CD8-positive, alpha-beta memory T cell (primary cell): ENCODE measurements at places on chromosomes 12 and 14.

- no peak for DNase-seq
These were observed 161.8 kb downstream of the KIF26A start for GRCh38 chr14:104299993-104300761.

DNA sequence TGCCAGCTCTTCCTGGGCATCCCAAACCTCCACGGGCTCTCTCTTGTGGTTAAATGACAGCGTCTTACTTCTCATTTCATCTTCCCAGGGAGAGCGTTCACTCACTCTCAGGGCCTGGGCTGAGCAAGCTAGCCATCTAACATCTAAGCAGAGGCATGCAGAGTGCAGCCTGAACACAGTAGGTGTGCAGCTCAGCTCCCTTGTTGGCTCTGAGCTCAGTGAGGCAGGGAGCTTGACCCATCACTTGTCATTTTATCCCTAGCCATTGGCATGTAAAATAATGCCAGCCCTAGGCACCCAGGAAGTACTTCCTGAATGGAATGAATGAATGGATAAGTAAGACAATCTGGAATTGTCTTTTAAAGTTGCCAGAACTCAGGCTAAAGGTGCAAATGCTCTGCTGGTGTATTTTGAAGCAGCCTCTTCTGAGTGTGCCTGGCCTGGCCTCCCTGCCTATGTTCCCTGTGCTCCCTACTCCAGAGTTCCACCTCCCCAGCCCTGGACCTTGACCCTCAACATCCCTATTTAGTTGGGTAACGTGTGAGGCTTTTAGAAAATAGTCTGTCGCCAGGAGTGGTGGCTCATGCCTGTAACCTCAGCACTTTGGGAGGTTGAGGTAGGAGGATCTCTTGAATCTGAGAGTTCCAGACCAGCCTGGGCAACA lies 9.5 kb upstream of the MEG3 start:
- no peak for DNase-seq

DNA sequence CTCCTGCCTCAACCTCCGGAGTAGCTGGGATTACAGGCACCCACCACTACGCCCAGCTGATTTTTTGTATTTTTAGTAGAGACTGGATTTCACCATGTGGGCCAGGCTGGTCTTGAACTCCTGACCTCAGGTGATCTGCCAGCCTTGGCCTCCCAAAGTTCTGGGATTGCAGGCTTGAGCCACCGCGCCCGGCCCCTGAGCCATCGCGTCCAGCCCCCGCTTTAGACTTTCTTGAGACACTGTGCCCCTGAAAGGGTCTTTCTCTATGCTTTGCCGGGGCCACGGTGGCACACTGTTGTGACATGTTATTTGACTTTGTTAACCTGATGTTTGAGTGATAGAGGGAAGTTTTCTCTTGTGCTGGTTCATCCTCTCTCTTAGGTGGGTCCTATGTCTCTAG lies 186.4 kb downstream of the BTG1 start:
- DNase-seq = no peak

DNA sequence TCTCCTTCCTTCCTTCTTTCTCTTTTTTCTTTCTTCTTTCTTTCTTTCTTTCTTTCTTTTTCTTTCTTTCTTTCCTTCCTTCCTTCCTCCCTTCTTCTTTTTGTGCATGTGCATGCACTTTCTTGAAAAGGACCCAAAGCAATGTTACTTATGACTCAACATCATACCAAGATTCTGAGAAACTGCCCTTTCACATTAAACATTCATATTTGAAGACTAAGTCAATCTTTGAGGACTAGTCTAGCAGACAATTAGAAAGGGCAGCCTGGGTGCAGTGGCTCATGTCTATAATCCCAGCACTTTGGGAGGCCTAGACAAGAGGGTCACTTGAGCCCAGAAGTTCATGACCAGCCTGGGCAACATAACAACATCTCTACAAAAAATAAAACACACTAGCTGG lies 212.8 kb upstream of the KITLG start:
- no peak for DNase-seq

DNA sequence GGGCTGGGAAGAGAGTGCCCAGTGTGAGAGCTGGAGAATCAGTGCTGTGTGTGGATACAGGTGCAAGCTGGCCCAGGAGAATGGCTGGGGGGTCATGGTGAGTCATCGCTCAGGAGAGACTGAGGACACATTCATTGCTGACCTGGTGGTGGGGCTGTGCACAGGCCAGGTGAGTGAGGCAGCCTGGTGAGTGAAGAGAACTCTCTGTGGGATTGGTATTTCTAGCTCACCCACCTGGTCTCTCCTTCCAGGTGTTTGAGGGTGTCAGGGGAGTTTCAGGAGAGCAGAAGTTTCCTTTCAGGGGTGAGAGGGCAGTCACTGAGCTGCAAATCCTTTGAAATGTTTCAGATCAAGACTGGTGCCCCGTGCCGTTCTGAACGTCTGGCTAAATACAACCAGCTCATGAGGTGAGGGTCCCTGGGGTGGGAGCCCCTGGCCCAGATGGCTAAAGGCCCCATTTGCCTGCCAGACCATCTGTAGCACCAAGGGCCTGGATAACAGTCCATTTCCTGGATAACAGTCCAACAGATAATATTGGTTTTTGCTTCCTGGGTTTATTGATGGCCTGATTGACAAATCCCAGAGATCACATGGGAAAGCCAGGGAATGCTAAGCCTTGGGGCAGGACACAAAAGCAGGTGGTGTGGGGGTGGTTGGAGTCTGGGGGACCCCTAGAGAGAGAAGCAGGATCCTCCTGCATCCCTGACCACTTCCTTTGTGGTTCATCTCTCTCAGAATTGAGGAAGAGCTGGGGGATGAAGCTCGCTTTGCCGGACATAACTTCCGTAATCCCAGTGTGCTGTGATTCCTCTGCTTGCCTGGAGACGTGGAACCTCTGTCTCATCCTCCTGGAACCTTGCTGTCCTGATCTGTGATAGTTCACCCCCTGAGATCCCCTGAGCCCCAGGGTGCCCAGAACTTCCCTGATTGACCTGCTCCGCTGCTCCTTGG lies 5.5 kb upstream of the ATN1 start:
- DNase-seq = no peak

DNA sequence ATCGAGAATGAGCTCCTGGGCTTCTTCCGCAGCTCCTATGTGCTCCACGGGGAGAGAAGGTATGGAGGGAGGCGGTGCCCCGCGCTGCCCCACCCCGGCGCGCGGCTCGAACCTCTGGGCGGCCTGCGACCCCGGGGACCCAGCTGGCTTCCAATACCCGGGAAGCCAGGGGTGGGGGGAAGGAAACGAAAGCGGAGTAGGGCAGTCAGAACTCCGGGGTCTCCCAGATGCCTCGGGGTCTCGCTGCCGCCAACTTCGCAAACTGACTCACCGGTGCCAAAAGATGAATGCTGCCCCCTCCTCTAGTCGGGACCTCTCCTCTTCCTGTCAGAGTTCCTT lies 1.3 kb downstream of the TRHDE start:
- no peak for DNase-seq

DNA sequence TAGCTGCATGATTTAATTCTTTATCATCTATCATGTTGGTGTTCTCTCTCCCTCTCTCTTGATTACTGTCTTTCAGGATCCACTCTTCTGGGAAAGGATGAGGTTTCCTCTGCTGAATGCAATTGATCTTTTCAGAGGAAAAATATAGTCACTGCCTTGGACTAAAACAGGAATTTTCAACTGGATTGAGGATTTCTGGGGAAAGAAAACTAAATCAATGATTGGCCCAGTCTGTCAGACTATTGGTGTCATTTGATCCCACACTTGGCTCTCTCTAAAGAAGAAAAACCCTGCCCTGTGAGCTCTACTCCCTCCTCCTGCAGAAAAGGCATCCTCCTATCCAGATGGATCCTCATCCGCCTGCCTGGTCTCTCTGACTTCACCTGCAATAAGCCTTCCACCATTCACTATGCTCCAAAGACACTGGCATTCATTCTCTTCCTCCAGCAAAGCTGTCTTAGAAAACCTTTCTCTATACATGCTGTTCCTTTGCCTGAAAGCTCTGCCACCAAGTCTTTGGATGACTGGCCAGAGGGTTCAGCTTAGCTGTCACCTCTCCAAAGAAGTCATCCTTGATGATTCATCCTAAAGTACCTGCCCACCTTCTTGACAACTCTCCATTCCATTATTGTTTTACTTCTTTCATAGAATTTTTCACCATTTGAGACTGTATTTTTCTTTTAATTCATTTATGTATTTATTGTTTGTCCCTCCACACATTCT lies 127.7 kb upstream of the CAND1 start:
- no peak for DNase-seq

DNA sequence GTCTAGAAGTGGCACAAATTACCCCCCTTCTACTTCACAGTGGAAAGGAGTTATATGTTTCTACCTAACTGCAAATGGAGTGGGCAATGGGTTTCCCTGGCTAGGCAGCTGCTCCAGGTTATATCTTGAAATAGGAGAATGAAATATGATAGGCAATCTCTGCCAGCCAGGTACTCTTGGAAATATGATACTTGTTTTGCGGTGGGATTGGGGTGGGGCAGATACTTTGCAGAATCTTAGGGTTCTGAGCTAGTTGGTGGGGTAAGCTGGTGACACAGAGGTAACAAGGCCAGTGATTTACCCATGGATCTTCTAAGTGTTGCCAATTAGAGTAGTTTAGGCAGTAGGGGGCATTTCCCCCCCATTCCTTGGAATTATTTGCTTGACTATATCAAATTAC lies 140.1 kb downstream of the ATP23 start:
- DNase-seq = no peak

GRCh38 chr14:105426416-105427130 lies 6.9 kb downstream of the MTA1 start:
- no peak for DNase-seq

GRCh38 chr14:46818147-46818546 lies 166.6 kb upstream of the RPL10L start:
- no peak for DNase-seq

- no peak for DNase-seq
These were observed 2.0 kb upstream of the RNASE8 start for GRCh38 chr14:21055432-21056117.

- no peak for DNase-seq
These were observed 852 bp downstream of the COX16 start for GRCh38 chr14:70358631-70359030.

- DNase-seq = no peak
These were observed 27.9 kb downstream of the MOAP1 start for GRCh38 chr14:93156693-93157369.

DNA sequence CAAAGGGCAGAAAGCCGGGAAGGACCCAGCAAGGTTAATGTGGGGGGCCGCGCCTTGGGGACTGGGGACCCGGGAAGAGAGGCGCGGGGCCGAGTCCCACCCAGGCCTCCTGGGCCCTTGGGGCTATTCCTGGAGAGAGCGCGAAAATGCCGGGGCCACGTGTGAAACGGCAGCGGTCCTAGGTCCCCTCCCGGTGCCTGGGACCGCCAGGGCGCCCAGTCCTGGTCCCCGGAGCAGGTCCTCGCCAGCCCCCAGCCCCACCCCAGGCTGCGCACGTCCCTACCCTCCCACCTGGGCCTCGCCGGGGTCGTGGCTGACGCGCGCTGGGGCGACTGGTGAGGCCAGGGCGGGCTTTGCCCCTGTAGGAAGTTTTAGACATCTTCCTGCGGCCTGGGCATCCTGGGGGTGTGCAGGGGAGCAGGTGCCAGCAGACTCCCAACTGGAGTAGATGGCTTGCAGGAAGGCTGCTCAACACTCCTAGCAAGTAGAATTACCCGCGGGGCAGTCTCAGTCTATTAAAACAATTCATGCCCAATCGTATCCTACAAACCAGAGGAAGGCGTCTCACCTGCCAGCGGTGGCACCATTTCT lies 708 bp downstream of the FAR2 start:
- DNase-seq = no peak

- no peak for DNase-seq
These were observed 127.7 kb upstream of the SRRM4 start for GRCh38 chr12:118853634-118854033.

GRCh38 chr12:111462210-111462769 lies 56.6 kb downstream of the SH2B3 start:
- no peak for DNase-seq

DNA sequence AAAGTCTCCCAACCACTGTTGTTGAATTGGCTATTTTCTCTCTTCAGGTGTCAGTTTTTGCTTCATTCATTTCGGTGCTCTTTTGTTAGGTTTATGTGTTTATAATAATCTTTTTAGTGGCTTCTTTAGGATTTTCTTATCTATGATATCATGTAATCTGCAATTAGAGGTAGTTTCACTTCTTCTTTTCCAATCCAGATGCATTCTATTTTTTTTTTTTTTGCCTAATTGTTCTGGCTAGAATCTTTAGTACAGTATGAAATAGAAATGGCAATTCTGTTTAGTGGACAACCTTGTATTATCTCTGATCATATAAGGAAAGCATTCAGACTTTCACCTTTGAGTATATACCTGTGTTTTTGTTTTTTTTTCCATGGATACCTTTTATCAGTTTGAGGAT lies 17.4 kb downstream of the CNOT2 start:
- DNase-seq = no peak

DNA sequence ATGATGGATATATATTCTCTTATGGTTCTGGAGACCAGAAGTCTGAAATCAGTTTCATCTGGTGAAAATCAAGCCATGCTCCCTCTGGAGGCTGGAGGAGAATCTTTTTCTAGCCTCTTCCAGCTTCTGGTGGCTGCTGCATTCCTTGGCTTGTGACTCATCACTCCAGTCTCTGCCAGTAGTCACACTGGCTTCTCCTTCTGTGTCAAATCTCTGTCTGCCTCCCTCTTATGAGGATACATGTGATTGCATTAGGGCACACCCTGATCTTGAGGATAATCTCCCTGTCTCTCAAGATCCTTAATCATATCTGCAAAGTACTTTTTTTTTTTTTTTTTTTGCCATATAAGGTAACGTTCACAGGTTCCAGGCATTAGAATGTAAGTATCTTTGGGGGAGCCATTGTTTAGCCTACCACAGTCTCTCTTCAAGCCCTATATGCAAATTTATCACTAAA lies 17.7 kb downstream of the DNAL1 start:
- DNase-seq = no peak

- DNase-seq = no peak
These were observed 8.4 kb upstream of the SALL2 start for GRCh38 chr14:21534576-21534975.

DNA sequence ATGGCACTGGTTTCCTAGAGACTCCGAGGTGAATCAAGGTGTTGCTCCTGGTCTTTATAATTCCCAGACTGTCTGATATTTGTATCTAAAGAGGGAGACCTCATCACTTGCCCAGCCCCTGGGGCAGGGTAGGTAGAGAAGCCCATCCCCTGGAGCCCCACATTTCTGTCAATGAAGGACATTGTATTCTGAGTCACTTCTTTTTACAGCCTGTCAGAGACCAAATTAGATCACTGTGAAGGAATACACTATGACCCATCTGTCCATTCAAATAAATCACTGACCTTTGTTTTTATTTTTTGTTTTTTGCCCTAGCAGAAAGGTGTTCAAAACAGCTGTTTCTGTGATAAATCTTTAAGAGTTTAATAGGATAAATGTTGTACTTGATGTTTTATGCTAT lies 67.9 kb upstream of the ANO6 start:
- DNase-seq = no peak

- DNase-seq = no peak
These were observed 981 bp downstream of the SLC48A1 start for GRCh38 chr12:47773858-47774580.

- no peak for DNase-seq
These were observed 6.9 kb downstream of the TMBIM6 start for GRCh38 chr12:49748306-49748705.
